Amygdala (tissue), 56 donors: ENCODE measurements at places on chromosomes 2 and 18.

DNA sequence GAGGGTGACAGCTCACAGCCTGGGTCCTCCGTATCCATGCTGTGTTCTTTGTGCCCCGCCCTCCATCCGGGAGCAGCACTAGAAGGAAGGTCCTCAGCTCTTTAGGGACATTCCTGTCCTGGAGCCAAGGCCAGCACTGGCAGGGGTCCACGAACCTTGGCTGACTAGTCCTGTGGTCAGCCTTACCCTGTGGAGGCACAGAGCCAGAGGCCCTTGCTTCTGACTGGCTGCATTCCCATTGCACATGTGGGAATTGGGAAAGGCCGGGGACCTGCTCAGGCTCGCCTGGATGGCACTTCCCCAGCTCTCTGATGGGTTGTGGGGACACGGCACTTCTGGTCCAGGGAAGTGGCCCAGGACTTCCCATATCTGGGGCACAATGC, 24.9 kb upstream of the RHOB start:
- DNase-seq, result no peak

- no peak for DNase-seq
These were observed 43.3 kb downstream of the FSHR start for GRCh38 chr2:49111006-49111405.

GRCh38 chr2:102421890-102422759, 835 bp upstream of the IL18RAP start:
- no peak for DNase-seq

DNA sequence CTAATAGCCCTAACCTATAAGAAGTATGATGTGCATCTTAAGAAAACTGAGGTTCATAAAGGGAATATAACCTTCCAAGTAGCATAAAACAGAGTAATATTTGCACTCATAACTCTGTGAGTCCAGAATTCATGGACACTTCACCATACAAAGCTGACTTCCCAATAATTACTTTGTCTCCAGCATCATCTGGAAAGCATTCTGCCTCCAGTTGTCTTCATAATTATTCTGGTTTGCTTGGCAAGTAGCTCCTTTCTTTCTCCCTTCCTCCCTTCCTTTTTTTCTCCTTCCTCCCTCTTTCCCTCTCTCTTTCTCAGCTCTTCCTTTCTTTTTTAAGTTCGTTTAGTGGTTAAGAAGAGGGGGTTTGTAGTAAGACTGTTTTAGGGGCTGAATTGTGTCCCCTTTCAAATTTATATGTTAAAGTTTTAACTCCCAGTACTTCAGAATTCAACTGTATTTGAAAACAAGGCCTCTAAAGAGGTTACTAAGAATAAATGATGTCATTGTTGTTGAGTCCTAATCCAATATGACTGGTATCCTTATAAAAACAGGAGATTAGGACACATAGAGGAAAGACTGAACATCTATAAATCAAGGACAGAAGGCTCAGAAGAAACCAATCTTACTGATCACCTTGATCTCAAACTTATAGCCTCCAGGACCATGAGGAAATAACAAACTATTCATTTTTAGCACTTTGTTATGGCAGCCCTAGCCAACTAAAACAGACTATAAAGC, 28.9 kb downstream of the TFPI start:
- no peak for DNase-seq

DNA sequence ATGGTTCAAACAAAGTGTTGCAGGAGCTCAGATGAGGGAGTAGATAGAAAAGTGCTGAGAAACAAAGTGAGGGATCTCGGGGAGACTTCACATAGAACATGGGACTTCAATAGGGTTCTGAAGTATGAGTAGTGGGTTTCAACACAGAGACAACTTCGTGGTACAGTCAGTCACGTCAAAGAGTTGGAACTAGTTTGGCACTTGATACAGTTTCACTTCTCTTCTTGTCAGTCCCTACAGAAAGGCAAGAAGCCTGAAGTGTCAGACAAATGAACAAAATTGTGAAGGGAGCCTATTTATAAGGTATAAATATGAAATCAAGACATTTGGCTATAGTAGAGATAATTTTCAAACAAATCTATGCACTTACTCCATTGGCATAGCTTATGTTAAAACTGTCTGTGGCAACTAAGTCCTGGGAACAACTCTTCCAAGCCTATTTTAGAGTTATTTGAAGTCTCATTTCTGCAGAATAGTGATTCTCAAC, 338.0 kb downstream of the TDRD15 start:
- DNase-seq, result no peak

DNA sequence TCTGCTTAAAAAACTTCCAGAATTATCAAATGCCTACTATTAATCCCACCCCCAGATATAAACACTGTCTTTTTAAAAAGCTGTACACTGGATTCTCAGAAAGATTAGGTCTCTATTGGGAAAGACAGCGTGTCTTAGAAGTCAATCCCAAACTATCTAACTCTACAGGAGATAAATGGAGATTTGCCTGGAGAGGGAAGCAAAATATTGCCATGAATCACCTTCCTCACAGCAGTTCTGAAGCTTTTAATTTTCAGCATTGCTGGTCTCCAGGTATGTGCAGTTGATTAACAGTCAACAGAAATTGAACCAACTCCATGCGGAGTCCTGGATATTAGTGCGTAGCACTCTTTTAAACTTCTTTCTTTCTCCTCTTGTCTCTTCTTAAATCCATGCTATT, 122.2 kb downstream of the DSC3 start:
- no peak for DNase-seq

GRCh38 chr18:33755391-33755790, 177.4 kb downstream of the ASXL3 start:
- DNase-seq, result no peak

- no peak for DNase-seq
These were observed 37.3 kb downstream of the INHBB start for GRCh38 chr2:120383191-120383590.
